EH (cell line): ENCODE measurements at places on chromosomes 12 and 14.

GRCh38 chr12:128534906-128535305, 267.9 kb downstream of the TMEM132C start:
- no peak for DNase-seq

GRCh38 chr14:21025371-21026273, 761 bp upstream of the NDRG2 start:
- no peak for DNase-seq

DNA sequence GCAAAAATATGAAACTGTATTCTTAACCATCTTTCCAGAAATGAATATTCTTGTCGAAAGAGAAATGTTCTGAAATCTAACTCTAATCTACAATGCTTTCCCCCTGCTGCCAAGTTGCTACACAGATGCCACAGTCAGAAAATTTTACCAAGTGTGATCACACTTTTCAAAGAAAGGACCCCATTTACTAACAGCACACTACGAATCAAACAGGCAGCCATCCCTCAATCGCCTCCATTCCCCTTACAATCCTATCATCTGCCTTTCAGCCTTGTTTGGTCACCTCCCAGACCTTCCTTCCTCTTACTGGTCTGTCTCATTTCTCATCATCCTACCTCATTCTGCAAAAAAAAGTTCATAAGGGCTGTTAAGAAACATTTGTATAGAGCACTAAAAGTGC, 190.1 kb downstream of the MED13L start:
- DNase-seq: no peak

GRCh38 chr14:38016497-38016896, 191.2 kb upstream of the SSTR1 start:
- peak; percentile 12 for DNase-seq

GRCh38 chr12:126708492-126708896, 1558.5 kb upstream of the TMEM132C start:
- peak; percentile 70 for DNase-seq

DNA sequence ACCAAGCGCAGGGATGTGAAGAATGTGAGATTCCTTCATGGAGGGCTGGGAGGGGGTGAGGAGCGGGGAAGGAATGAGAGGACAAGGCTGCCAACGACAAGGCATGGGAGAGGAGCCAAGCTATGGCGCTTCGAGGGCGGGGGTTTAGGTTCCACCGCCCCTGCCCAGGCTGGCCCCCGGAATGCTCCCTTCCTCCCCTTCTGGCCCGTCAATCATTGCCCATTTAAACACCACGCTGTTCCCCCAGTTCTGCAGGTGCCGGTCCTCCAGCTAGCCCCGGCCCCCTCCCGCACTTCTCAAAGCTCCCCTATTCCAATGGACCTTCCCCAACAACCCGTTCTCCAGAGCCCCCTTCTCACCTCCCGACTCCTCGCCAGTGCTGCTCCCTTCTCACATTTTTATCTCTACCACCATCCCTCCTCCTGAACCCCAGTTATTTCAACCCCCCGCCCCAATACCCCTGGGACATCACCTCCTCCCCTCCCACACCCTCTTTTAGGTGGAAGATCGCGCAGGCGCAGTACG, 428 bp downstream of the RNF41 start:
- peak; percentile 94 for DNase-seq

DNA sequence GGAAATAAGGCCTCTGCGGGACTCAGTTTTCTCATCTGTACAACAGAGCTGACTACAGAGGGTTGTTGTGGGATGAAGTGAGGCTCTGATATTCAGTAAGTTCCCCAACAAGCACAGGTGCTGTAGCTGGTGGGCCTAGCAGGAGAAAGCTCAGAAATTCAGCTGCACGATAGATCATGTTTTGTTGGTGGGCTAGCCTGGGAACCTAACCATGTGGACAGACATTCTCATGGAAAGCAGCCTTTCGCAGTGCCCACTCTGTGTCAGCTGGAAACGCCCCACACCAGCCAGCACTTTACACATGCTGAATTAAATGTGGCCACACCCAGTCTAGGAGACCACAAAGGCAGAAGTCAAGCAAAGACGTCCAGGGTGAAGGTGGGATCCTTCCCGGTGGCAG, 16.1 kb downstream of the PITPNM2 start:
- no peak for DNase-seq

- DNase-seq: peak; percentile 18
These were observed 103.2 kb downstream of the SLC38A4 start for GRCh38 chr12:46722394-46723185.

DNA sequence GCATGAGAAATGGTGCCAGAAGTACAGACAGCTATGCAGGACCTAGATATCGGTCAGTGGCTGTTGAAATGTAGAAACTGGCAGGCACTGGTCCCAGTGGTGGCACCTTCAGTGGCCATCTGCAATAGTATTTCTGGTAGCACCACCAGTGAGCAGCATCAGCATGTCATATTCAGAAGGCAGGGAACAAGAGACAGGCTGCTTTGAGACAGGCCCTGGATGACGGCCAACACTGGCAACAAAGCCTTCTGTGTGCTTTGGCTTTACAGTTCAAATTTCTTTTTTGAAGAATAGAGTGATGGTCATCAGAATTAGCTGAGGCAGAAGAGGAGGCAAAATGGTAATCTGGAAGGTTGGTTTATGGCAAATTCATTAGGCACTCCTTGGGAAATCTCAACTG, 273.4 kb upstream of the SLC16A7 start:
- no peak for DNase-seq

DNA sequence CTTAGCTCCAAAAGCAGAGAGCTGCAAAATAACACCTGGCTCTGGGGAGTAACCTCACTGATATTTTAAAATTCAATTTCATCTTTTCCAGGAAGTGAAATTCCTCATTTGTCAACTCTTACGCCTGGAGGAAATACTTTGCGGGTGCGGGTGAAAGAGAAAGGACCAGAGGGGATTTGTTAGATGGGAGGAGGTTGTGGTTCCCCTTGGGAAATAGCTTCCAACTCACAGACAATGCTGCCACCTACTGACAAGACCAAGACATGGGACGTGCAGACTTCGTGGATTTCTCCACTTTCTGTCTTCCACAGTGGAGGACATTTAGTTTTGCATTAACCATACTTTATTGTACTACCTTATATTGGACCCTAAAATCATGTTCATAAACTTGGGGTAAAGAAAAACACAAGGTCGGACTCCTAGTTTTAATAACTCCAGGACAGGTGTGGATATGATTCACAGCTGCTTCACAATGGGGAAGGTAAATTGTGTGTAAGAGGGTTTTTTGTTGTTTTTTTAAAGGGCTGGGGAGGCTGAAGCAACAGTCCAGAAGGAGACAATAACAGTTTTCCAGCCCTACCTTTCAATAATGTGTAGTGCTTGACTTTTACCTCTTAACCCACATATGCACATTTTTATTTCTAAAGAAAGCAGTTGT, 10.8 kb downstream of the FBXL14 start:
- DNase-seq: peak; percentile 89

DNA sequence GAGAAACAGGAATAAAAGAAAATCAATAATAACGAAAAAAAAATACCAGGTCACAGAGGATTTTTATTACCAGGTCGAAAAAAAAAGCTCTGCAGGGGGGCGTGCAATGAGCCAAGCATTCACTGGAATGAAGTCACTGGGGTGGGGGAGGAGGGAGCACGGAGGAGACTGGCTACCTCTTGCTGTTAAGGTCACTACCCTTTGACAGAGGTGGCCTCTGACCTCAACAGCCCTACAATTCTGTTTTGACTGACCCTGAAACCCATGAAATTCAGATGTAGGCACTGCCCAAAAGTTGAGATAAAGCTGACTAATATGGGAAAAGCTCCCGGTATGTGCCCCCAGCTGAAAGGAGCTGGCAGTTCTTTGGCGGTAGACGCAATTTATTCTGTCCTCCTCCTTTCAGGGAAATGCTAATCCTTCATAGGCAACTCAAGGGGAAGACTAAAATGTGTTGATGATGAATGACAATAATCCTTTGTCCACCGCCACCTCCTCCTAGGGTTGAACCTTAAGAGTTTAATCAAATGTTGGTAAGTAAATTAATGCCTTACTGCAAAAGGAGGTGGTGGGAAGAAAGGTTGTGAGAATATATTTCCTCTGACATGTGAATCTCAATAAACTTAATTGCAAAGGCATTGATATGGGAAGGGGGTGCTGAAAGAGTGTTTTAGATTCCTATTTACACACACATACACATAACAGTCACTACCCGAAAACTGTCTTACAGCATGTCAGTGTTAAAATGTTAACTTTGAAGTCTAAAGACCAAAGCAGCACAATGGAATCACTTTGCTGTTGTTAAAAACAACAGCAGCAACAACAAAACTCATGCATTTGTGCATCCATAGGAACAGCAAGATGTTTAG, 6.3 kb upstream of the RIC8B start:
- peak; percentile 74 for DNase-seq

- DNase-seq: peak; percentile 85
These were observed 211.8 kb downstream of the SNAPC1 start for GRCh38 chr14:61973981-61974380.

DNA sequence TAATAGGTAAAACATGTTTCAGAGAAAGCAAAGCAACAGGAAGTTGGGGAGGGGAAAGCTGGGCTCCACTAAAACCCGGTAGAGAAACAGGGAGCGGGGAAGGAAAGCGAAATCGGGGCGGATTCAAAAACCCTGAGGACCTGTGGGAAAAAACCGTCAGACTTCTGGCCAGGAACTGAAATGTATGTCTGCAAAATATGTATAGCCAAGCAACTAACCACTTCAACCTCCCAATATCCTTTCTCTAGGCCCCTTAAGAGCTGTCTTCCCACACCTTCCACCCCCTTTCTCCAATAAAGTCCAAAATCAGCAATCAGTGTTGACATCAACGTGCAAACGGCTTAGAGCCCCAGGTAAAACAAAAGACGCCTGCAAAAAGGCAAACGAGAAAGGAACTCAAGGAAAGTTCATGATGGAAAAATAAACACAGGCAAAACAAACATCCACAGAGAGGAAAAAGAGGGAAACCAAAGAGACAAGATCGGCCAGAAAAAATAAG, 32.8 kb downstream of the SIX1 start:
- DNase-seq: no peak
